NCI-H2029 treated with DMSO at 0.1 percent for 48 hours (cell line): ENCODE measurements at places on chromosomes 12 and 14.

GRCh38 chr12:99147130-99147529 is 500.4 kb upstream of the GARIN6 start:
- DNase-seq = no peak

GRCh38 chr12:115213538-115214016 is 529.6 kb upstream of the TBX3 start:
- DNase-seq = no peak

GRCh38 chr14:75022655-75023054 is 19.9 kb downstream of the EIF2B2 start:
- no peak for DNase-seq

DNA sequence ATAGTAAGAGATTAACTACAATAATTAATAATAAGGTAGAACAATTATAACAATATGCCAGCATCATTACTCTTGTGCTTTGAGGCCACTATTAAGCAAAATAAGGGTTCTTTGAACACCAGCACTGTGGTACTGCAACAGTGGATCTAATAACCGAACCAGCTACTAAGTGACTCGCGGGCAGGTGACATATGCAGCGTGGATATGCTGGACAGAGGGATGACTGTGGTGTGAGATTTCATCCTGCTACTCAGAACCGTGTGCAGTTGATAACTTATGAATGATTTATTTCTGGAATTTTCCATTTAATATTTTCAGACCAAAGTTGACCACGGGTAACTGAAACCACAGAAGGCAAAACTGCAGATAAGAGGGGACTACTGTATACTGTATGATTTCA is 34.4 kb downstream of the BMAL2 start:
- no peak for DNase-seq

- DNase-seq = no peak
Measured at GRCh38 chr14:22981876-22982476, 375 bp downstream of the AJUBA start.

DNA sequence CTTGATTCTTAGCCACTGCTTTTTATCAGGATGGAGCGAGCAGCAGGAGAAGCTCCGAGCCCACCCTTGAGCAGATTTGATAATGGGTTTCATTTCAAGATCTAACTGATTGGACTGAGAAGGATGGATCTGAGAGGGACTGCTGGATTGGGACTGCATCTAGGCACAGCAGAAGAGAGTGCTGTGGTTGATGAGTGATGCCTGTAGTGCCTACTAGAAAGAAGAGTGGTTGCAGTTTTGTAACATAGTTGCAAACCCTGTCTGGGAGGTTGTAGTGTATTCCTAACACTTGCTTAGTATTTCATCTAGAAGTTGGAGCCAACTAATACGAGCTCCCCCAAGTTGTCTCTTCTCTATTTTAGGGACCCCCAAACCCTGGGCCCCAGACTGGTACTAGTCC is 88.7 kb downstream of the ASCL1 start:
- no peak for DNase-seq
